ENCODE measurements at places on chromosomes 7 and 10.

DNA sequence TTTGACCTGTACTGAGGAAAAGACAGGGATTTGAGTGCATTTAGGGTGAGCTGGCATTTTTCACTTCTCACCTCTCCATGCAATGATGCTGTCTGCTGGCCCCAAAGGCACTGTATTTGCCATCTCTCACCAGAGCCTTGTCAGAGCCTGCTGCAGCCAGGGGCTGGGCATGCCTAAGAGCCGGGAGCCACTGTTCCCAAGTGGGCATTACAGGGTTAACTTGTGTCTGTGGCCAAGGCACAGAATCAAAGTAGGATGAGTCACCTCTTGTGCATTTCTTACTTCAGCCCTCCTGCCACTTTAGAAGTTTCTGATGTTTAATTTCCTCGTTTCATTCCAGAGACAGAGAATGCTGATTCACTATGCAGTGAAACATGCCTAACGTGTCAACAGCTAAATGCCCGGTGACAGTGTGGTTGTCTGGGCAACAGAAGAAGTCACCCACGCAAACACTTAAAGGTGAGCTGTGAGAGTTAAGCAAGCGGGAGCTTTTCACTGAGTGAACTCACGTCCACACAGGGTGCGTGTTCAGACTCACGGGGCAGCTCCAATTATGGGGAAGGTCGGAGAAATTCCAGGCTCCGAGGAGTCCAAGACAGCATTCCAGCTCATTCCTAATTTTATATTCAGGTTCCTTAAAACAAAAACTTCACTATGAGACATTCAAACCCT, 57.1 kb upstream of the IGFBP3 start:
- DNase-seq: peak; percentile 96

GRCh38 chr7:89316584-89317251, 521.2 kb upstream of the TEX47 start:
- DNase-seq: no peak

DNA sequence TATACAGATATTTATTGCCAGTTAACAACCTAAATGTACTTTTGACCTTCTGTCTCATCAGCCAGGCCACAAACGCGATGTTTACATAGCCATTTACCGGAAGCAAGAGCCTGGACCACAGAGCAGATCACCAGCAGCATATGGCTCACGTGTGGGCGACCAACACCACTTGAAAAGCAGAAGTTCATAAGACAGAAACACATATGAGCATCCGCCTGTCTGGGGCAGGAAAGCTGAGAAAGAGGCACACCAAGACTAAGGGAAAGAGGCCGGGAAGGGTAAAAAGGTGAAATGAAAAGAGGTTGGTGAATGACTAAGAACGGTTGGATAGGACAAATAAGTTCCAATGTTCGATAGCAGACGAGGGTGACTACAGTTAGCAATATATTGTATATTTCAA, 1.3 kb downstream of the ABCB1 start:
- no peak for DNase-seq

DNA sequence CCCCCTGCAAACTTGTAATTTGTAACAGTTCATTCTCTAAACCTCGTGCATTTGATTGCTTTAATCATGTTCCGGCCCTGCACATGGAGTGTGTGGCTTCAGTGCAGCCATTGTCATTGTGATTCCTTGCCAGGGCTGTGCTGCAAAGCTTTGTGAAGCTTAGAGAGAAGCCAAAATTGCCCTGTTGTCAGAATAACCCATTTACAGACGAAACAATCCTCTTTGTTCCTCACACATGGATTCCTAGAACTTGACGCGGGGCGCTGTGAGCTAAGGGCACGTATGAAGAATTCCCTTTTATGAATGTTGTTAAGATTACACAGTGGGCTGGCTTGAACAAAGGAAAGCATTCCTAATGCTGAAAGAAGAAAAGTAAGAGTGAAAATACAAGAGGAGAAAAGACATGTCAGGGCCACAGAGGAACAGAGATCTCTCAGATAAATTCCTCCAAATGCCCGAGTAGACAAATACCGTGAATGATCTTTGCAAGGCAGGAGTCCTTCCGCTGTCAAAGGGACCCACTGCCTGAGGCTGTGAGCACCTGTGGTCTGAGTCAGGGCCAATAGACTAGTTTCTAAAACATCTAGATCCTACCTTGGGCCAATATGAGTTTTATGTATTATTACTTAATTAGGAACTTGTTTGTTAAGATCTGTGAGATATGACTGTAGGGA, 205.4 kb upstream of the C7orf33 start:
- no peak for DNase-seq

DNA sequence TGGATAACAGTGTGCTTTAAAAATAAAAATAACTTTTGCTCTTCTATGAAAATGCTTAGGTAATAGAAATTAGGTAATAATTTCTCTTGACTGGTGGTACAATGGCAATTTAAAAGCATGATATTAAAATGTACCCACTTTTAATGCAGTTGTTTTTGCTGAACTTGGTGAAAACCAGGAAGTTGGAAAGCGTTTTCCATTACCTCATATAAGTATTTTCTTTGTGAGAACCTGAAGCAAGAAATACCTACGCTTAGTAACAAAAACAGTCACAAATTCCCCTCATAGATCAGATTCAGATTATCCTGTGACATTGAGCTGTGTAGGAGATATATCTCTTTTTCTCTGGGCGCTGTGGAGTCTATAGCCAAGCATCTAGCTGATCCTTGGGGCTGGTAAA, 689.0 kb upstream of the FZD8 start:
- DNase-seq: no peak

GRCh38 chr7:104973227-104973626, 40.8 kb upstream of the KMT2E start:
- DNase-seq: no peak

GRCh38 chr10:121373411-121373810, 224.8 kb downstream of the FGFR2 start:
- DNase-seq: no peak

- no peak for DNase-seq
Observed at GRCh38 chr10:60849217-60849616, 70.9 kb downstream of the CDK1 start.

DNA sequence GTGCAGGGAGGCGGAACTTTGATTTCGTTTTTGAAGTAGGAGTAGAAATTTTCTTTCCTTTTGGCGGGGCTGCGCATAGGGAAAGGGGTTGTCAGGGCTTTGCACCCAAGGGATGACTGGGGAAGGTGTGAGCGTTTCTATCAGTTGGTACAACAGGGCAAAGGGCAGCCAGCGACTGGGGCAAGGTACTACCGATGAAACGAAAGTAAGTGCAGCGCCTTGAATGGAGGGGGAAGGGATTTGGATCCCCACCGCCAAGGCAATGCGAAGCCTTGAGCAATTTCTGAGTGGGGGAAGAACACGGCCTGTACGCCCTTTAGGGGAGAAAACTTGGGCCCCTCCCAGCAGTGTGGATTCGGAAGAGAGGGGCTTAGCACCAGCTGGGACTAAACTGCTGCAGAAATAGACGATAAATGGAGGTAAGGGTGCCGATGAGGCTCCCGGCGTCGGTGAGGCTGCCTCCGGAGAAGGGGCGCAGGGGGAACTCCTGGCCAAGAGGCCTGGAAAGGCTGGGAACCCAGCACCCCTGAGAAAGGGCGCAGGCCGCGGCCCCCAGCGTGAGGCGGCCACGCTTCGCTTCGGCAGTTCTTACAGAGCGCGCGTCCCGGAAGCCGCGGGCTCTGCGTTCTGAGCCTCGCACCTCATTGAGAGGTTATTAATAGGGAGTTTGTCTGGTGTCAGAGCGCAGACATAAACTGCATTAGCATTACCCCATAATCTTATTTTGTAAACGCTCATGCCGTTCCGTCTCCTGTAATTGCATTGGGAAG, 10.0 kb upstream of the TLX1 start:
- DNase-seq: no peak

GRCh38 chr7:843230-843629, 11.0 kb downstream of the SUN1 start:
- no peak for DNase-seq

DNA sequence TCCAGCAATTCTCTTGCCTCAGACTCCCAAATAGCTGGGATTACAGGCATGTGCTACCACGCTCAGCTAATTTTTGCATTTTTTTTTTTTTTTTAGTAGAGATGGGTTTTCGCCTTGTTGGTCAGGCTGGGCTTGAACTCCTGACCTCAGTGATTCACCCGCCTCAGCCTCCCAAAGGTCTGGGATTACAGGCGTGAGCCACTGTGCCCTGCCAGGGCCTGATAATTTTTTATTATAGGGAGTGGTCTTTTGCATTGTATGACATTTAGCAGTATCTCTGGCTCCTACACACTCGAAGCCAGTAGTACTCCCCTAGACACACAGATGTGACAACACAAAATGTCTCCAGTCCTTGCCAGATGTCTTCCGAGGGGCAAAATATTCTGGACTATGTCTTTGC, 124.0 kb downstream of the DKK1 start:
- DNase-seq: no peak

GRCh38 chr7:31775556-31775955, 88.5 kb downstream of the PPP1R17 start:
- DNase-seq: no peak

- no peak for DNase-seq
Observed at GRCh38 chr7:71484380-71484779, 352.4 kb downstream of the GALNT17 start.

DNA sequence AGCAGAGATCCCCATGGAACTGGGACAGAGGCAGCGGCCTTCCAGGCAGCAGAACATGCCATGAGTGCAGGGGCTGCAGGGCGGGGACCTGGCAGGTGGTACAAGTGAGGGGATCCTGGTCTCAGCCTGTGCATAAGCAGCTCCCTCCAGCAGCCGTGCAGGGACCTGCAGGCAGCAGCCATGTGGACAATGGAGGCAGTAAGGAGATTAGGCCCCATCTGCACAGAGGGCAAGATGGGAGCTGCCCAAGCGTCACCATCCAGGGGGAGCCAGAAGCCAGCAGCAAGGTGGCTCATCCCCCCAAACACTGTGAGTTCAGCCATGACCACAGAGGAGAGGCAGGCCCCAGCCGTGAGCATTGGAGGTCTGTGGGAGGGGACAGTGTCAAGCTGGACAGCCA, 3.1 kb downstream of the DDC start:
- DNase-seq: no peak

GRCh38 chr10:45432700-45433472, 58.9 kb downstream of the ALOX5 start:
- no peak for DNase-seq

DNA sequence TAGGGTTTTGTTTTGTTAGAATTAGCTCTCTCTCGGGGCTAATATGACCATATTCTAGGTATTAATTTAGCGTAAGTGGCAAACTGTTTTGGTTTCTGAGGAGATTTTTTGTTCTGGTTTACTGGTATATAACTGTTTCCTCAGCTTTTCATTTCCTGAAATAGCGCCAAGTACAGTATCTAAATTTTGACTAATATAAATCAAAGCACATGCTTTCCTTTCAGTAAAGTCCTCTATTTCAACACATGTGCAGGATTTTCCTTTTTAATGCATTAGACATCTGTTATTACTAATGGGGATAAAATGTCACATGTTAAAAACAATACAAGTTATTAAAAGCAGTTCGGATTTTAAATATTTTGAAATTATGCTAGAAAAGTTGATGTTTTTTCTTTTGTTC, 11.3 kb downstream of the FERD3L start:
- DNase-seq: no peak

- DNase-seq: no peak
Observed at GRCh38 chr7:85160223-85160622, 26.6 kb downstream of the SEMA3D start.

- no peak for DNase-seq
Observed at GRCh38 chr10:72173262-72173618, 42.6 kb upstream of the ANAPC16 start.

- DNase-seq: no peak
Observed at GRCh38 chr10:48770561-48771089, 86.0 kb downstream of the WDFY4 start.

DNA sequence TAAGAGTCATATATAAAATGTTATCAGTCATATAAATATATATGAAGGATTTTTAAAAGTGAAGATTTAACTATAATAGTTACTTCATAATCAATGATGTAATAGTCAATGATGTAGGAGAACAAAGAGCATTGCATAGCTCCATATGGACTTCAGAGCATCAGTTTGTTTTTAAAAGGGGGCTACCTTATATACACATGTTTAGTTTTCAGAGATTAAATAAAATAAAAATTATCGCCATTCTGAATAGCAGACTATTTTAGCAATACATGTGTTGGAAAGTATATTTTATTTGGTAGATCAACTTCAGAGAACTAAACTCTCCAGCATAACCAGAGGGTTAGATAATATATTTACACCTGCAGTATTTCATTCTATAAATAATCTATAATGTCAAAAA, 29.1 kb upstream of the EPC1 start:
- no peak for DNase-seq

GRCh38 chr10:18303851-18304801, 163.9 kb downstream of the CACNB2 start:
- no peak for DNase-seq

DNA sequence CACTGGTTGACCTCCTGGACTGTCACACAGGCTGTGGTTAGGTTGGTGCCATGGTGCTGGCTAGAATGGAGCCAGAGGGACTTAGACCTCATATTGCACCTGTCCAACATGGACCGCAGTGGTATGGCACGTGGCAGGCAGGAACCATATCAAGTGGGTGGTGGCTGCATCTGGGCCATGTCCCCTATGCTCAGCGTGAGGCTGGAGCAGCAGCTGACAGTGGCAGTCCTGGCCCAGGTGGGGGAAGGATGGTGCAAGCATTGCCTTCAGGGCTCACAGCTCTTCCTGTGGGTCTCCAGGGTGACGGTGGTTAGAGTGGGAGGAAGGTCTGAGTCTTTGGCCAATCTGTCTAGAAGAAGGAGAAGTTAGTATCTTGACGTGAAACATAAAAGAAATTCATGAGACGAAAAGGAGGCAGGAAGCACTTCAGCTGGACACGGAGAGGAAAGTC, 54.5 kb upstream of the PFKFB3 start:
- DNase-seq: no peak

DNA sequence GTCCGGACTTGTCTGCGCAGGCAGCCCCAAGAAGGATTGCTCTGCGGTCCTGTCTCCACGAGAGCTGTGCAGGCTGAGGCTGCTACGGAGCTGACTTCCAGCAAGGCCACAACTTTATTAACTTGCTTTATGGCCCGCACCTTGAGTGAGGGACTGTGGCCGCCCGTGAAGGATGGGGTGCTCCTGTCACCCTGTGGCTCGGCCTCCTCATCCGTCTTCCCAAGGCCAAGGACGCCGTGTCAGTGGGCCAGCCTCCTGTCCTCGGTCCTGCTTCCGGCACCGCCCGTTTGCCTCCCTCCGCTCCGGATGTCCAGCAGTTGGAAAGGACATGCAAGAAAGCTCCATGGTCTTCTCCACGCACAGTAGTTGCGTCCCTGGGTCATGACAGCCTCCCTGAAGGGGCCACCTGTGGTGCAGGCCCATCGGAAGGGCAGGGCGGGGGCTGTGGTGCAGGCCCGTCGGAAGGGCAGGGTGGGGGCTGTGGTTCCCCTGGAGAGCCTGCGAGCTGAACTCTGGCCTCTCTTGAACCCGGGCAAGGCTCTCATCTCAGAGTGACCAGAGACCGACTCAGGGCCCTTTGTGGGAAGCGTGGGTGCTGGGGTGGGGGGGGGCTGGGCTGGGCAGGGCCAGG, 87.1 kb downstream of the NKX6-2 start:
- DNase-seq: no peak

- DNase-seq: no peak
Observed at GRCh38 chr7:112981966-112982365, 104.7 kb downstream of the GPR85 start.

GRCh38 chr7:17466216-17466615, 167.8 kb downstream of the AHR start:
- DNase-seq: no peak

Data from H54 (cell line).